ENCODE measurements at places on chromosomes 16 and 17.
A peak's percentile ranks its signal among the peaks of the same experiment; 100 is the strongest.

GRCh38 chr16:77977339-77977738 is 45.0 kb upstream of the CLEC3A start:
- no peak for DNase-seq

GRCh38 chr16:67977469-67978227 is 2.7 kb downstream of the DPEP3 start:
- no peak for DNase-seq

DNA sequence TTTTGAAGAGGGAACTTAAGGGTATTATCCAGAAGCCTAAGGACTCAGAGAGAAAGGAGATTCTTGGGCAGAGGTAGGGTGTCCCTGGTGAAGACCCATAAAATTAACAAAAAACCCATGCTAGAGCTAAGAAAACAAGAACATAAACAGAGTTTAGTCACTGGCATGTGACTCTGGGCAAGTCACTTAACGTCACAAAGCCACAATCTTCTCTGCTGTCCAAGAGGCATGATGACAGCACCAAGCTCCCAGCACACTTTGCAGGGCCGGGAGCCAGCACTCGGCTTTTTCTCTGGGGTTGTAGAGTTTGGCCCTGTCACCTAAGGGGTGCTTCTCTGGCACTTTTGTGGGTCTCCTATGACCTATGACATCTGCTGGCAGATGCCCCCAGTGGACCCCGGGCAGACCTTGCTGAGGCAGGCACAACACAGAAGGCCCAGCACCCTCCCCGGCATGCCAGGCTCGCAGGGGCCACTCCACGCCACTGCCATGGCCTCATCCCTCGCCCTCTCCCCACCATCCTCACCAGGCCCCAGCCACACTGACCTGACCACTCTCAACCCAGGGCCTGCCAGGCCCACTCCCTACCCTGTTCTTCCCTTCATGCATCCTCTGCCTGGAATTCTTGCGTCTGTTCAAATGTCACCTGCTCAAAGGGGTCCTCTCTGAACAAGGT is 69.8 kb downstream of the DYNLRB2 start:
- no peak for DNase-seq

GRCh38 chr17:27602721-27603420 is 28.1 kb upstream of the LGALS9 start:
- DNase-seq = peak; percentile 19

DNA sequence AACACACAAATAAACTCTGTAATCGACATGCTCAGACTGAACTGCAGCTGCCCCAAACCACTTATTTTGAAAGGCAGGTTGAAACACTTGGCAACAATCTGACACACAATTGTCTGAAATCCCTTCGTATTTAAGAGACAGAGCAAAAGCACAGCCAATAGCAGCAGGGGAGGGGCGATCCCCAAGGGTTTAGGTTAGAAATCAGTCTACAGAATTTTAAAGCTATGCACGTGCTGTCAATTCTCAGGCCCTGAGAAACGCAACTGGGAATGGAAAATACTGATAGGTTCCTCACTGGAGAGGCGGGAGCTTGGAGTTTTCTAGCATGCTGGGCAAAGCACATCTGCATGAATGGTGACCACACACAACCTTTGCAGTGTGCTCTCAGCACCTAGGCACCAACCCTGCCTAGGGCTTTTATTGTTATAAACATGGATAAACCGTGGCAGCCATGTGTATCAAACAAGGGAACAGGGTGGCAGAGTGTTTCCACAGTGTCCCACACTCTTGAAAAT is 168.0 kb downstream of the AATF start:
- no peak for DNase-seq

GRCh38 chr16:28958836-28959235 is 8.1 kb downstream of the NFATC2IP start:
- no peak for DNase-seq

DNA sequence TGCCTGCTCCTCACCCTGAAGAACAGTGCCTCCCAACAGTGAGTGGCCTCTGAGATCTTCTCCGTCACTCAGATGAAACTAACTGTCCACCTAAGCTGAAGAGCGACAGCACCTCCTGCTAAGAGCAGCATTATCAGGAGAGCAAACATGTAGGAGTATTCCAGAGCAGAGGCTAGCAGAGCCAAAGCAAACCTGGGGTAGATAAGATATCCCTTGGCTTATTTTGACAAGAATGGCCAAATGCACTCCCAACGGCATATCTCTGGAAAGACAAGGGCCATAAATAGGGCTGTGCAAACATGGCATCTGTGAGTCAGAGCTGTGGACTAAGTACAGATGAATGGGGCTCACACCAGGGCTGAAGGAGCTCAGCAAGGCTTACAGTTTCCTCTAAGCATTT is 96.3 kb downstream of the NDEL1 start:
- DNase-seq = no peak

DNA sequence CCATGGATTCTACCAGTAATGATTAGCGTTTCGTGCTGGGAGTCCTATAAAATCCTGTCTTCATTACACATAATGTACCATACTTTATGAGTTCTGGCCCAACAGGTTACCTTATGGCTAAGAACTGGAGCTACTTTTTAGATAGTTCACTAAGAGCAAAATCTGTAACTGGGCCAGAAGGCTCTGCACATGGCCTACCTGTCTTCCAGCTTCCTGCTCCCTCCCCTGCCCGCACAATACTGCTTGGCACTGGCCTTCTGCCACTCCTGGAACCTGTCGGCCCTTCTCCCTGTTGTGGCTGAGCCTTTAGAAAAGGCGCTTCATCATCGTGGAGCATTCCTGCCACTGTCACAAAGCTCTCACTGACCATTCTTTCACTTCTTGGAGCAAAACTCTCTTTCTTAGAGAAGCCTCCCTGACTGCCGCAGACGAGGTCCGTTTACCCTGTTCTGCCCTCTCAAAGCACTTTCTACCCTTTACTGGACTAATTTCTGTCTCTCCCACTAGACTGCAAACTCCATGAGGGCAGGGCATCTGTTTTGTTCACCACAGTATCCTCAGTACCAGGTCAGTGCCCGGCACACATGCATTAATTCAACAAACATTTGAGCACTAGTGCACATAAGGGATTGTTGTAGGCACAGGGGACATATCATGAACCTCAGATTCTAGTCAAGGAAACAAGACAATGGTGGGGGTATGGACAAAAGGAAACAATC is 116.5 kb downstream of the PARN start:
- DNase-seq = no peak

DNA sequence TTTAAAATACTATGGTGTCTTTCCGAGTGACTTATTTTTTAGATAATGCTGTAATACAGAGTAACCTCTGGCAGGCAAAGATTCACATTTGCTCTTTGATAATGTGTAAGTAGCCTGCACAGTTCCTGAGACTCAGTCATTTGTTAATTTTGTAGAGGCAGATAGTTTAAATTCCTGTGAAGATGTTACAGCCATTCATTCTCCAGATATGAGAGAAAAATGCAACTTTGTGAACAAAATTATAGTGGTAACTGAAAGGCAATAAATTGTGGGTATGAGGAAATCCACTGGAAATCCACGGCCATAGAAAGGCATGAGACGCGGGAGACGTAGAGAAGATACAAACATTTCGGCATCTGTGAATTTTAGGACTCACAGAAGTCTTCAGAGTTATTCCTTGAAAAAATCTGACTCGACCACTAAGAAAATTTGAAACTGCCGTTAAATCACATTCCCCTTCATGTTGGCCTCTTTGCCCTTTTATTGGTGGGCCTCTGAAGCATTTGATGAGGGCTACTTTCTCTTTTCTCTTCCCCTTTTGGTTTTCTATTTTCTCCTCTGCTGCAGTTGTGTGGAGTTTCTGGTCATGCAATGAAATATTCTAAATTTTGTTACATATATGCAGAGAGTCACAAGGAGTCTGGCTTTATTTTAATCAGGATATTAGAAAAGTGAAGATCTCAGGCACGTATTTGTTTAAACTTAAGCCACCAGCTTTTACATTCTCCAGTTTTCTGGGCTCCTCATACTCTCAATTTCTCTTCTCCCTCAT is 18.8 kb downstream of the HS3ST3A1 start:
- DNase-seq = no peak

- DNase-seq = peak; percentile 75
These were observed 144.6 kb upstream of the PLCG2 start for GRCh38 chr16:81634380-81635062.

DNA sequence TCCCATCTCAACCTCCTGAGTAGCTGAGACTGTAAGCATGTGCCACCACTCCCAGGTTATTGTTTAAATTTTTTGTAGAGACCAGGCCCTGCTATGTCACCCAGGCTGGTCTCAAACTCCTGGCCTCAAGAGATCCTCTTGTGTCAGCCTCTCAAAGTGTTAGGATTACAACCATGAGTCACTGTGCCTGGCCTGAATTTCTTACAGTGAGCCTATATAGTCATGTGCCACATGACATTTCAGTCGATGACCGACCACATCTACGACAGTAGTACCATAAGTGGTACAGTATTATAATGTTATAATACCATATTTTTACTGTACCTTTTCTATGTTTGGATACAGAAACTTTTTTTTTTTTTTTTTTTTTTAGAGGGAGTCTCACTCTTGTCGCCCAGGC is 195.3 kb downstream of the STX8 start:
- DNase-seq = no peak

DNA sequence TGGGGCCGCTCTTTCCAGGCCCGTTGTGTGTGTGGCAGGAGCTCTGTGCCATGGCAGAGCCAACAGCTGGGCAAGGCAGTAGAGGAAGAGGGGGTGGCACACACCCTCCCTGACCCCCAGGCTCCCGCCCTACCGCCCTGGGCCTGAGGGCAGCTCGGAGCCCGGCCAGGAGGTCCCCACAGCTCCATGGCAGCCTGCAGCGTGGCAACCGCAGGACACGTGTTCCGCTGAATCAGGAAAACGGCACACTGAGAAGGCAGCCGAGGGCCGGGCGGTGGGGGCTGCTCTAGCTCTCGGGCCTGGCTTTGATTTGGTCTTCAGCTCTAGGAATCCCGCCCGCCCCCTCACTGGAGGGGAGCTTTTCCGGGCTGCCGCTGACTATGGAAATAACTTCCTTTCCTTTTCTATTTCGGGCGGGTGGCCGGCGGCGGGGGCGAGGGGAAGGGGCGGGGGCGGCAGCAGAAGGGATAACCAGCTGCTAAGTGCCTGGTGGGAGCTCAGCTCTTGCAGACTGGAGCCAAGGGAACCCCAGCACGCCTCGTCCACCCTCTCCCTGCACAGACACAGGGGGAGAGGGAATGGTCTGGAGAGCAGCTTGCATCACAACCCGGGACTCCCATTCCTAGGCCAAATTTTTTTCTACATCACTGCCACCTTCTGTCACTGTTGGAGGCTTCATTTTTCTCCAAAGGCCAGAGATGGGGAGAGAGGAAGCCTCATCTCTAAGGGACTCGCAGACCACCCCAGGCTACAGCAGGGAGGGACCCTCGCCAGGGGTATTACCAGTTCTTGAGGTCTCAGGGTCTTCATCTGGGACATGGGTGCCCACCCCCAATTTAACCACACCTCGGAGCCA is 24.8 kb upstream of the MRPS23 start:
- no peak for DNase-seq

- peak; percentile 20 for DNase-seq
These were observed 781 bp downstream of the RSKR start for GRCh38 chr17:28612936-28613872.

- no peak for DNase-seq
These were observed 10.1 kb downstream of the KSR1 start for GRCh38 chr17:27466376-27466742.

- no peak for DNase-seq
These were observed 881 bp downstream of the MLLT6 start for GRCh38 chr17:38705803-38706504.

GRCh38 chr17:74512624-74513091 is 18.6 kb downstream of the CD300LB start:
- no peak for DNase-seq

- DNase-seq = no peak
These were observed 1.1 kb downstream of the GAS7 start for GRCh38 chr17:10197362-10197720.

GRCh38 chr17:49707246-49707607 is 537 bp downstream of the SLC35B1 start:
- DNase-seq = no peak

GRCh38 chr17:74260525-74260850 is 13.5 kb upstream of the DNAI2 start:
- no peak for DNase-seq

GRCh38 chr16:86874141-86874540 is 295.8 kb downstream of the FOXL1 start:
- no peak for DNase-seq

Data from NCI-H1092 treated with DMSO at 0.1 percent for 48 hours (cell line).